Gastrocnemius medialis (tissue), 4 donors: ENCODE measurements at places on chromosomes 12 and 14.

- peaks cover 8% of the 10 kb centered on the region for H3K4me1 ChIP-seq
- no peak overlapping the region for H3K4me3 ChIP-seq
- no peak overlapping the region for H3K27ac ChIP-seq
These were observed 29.7 kb downstream of the ESRRB start for GRCh38 chr14:76405627-76406026.

DNA sequence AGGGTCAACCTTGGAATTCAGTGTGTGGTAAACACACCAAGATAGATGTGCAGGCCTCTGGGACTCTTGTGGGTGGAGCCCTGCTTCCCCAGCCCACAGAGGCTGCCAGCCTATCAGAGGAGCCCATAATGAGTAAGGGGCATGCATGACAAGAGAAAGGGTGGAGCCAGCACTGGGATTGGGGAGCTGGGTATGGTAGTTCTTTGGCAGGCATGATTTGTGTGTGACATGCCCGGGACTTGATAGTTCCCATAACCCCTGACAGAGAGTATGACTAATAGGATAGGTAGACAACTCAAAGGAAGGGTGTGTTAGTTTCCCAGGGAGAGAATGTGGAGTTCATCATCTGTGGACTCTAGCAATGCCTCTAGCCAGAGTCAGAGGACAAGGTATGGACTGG is 143.0 kb downstream of the EMP1 start:
- no peaks in the 10 kb centered on the region for H3K36me3 ChIP-seq
- H3K27me3 ChIP-seq: no peaks in the 10 kb centered on the region
- no peak for DNase-seq
- H3K4me1 ChIP-seq: no peaks in the 10 kb centered on the region
- H3K27ac ChIP-seq: no peak overlapping the region
- no peak overlapping the region for H3K4me3 ChIP-seq

GRCh38 chr14:69612014-69612782 is 802 bp downstream of the SUSD6 start:
- peak overlapping the region; percentile 99 for H3K27ac ChIP-seq
- no peaks in the 10 kb centered on the region for H3K36me3 ChIP-seq
- DNase-seq: no peak
- peak overlapping the region; percentile 66 for H3K4me3 ChIP-seq
- no peaks in the 10 kb centered on the region for H3K27me3 ChIP-seq

DNA sequence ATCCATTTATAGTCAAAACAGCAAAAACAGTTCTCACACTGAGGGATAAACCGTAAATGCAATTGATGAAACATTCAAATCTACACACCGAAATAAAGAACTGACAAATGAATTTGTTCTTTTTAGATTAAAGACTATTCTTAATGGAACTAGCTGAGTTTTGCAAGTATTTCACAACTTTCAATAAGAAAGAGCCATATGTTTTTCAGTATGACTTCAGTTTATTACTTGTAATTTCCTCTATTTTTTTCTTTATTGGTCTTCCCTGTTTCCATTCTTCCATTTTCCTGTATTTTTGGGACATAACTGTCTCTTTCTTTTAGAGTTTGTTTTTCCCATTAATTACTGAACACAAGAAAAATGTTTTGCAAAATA is 4.3 kb downstream of the BCAT1 start:
- no peaks in the 10 kb centered on the region for H3K36me3 ChIP-seq
- no peak overlapping the region for H3K27ac ChIP-seq
- DNase-seq: no peak
- H3K27me3 ChIP-seq: peaks cover 17% of the 10 kb centered on the region

DNA sequence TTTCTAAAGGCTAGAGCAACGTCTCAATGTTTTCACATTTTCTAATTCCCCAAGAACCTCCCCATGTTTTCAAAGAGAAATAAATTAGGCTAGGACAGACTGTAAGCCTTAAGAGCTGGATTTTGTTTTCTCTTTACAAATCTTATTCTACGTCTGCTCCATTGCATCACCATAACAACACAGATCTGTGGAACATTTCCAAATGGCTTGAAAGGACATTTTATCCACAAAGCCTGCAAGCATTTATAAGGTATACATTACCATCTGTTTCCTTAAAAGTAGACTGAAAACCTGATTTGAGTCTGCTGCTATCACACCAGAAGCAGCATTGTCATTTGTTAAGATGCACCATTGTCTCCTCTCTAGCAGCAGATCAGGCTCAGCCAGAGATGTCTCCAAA is 115.3 kb upstream of the PLEKHA5 start:
- H3K27me3 ChIP-seq: no peaks in the 10 kb centered on the region
- no peaks in the 10 kb centered on the region for H3K4me1 ChIP-seq
- no peak for DNase-seq
- H3K36me3 ChIP-seq: no peaks in the 10 kb centered on the region

- H3K27me3 ChIP-seq: no peaks in the 10 kb centered on the region
- H3K4me3 ChIP-seq: no peak overlapping the region
- H3K4me1 ChIP-seq: no peaks in the 10 kb centered on the region
- H3K36me3 ChIP-seq: no peaks in the 10 kb centered on the region
These were observed 69.8 kb downstream of the CCDC92 start for GRCh38 chr12:123902821-123903220.

- no peak overlapping the region for H3K4me3 ChIP-seq
- no peak overlapping the region for H3K27ac ChIP-seq
- DNase-seq: no peak
- peaks cover 33% of the 10 kb centered on the region for H3K36me3 ChIP-seq
- H3K4me1 ChIP-seq: no peaks in the 10 kb centered on the region
These were observed 31.3 kb downstream of the RILPL1 start for GRCh38 chr12:123502163-123502704.

DNA sequence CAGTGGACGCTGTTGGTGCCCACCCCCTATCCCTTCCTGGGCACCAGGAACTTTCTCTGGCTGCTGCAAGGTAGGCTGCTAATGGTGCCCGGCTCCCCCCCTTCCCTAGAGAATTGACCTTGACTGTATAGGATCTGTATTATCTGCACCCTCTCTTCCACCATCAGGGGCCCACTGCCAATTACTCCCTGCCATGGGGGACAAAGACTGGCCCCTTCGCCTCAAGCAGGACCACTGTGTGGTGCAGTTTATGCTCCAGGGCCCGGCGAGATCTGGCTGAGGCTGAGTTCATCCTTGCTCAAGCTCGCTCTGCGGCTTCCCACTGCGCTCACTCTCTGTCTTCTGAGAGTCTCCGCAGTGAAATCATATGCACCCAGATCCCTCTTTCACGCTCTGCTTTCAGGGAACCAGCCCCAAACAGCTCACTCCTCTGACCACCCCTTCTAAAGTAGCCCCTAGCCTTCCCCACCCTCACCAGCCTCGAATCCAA is 95.2 kb downstream of the LGMN start:
- H3K4me3 ChIP-seq: no peak overlapping the region
- DNase-seq: no peak
- no peaks in the 10 kb centered on the region for H3K4me1 ChIP-seq
- H3K36me3 ChIP-seq: no peaks in the 10 kb centered on the region
- no peaks in the 10 kb centered on the region for H3K27me3 ChIP-seq
- H3K27ac ChIP-seq: peak overlapping the region; percentile 38

GRCh38 chr14:81341370-81341769 is 58.8 kb downstream of the STON2 start:
- no peak overlapping the region for H3K27ac ChIP-seq
- no peak for DNase-seq
- peaks cover 9% of the 10 kb centered on the region for H3K4me1 ChIP-seq
- H3K27me3 ChIP-seq: no peaks in the 10 kb centered on the region

DNA sequence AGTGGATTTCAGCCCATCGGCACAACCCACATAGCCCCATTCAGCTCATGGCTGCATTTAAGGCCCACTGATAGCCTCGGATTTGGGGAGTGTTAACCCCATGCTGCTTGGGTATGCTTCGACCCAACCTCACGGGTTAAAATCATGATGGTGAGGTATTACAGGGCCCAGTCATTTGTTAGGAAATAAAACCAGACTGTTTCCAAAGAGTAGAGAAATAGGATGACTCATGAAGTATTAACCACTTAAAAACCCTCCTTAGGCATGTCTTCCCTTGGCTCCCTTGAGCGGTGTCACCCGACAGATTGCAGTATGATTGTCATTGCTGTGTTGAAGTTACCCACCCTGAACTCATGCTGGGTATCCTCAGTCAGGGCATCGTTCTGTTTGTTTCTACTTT is 289.1 kb downstream of the CACNA1C start:
- H3K4me1 ChIP-seq: peaks cover 30% of the 10 kb centered on the region
- peak; percentile 55 for DNase-seq

DNA sequence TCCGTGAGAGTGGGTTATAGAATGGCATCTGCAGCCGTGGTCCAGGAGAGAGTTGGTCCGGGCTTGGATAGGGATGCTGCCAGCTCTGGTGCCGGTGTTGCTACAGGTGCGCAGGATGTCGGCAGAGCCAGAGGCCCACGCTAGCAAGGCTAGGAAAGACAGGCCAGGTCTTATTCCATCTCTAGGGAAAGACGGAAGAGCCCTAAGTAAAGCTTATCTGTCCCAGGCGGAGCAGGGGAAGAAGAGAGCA is 485 bp upstream of the PSME1 start:
- H3K27ac ChIP-seq: peak overlapping the region; percentile 95
- H3K36me3 ChIP-seq: peaks cover 18% of the 10 kb centered on the region
- H3K27me3 ChIP-seq: no peaks in the 10 kb centered on the region
- DNase-seq: no peak
- peak overlapping the region; percentile 88 for H3K4me3 ChIP-seq
- H3K4me1 ChIP-seq: peaks cover 72% of the 10 kb centered on the region

DNA sequence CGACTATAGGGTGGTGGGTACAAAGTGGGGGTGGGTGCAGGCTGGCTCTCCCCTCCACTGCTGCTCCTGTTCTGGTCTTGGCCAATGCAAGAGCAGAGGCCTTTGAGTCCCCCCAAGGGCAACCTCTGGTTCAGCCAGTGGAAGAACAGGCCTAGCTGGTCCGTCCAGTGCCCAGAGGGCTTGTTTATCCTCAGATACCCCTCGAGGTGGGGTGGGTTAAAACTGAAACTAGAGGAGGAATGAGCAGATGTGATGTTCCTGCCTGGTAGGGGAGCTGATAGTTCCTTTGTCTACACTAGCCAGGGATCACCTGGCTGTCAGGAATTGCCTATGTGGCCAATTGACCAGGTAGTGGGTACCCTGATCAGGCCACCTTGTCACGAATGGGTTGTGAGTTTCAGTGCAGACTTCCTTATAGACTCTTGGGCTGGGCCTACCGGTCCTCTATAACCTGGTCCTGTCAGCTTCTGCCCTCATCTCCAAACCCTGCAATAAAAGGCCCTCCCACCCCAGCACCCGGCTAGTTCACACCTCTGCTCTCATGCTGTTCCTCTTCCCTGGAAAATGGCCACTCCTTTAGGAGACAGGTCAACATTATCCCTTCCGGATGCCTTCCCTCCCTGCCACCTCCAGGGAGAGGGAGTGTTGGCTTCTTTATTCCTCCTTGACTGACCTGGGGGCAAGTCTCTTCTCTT is 10.7 kb upstream of the HSP90AA1 start:
- DNase-seq: no peak
- peaks cover 7% of the 10 kb centered on the region for H3K4me1 ChIP-seq
- H3K4me3 ChIP-seq: no peak overlapping the region
- no peaks in the 10 kb centered on the region for H3K36me3 ChIP-seq

DNA sequence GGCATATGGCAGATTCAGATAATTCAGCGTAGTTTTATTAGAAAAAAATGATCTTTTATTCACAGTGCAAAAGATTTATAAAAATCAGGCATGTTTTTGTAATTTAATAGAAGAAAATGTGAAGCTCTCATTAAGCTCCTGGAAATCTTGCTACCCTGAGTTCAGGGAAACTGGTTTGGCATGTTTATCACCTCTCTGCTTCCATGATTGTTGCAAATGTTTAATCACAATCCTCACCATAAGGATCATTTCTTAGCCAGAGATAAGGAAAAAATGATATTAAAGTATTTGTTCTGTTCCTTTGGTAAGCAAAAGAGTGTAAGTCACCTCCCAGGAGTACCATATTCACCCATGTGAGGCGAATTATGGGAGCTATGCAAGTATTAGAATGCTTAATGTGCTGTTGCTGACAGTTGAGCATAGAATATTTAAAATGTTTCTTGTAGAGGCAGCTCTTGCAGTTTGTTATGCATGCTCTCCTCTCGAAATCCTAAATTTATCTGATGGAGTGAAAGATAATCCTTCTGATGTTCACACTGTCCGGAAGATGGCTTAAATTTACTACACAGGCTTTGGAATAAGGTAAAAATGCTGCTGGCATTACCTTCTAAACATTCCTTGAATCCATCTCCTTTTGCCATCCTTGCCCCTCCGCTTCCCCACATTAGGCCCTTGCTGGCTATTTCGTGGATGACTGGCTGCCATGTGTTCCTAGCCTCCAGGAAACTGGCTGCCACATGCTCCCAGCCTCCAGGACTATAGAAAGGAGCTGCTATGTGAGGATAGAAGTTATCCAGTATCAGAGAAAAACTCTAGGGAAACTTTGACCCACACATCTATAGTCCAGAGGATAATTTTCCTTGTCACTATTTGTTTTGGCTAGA is 115.8 kb upstream of the CCDC198 start:
- H3K4me3 ChIP-seq: no peak overlapping the region
- H3K27me3 ChIP-seq: no peaks in the 10 kb centered on the region
- no peaks in the 10 kb centered on the region for H3K4me1 ChIP-seq
- no peaks in the 10 kb centered on the region for H3K36me3 ChIP-seq
- H3K27ac ChIP-seq: no peak overlapping the region

- no peak overlapping the region for H3K27ac ChIP-seq
- H3K27me3 ChIP-seq: no peaks in the 10 kb centered on the region
- no peaks in the 10 kb centered on the region for H3K4me1 ChIP-seq
- H3K36me3 ChIP-seq: no peaks in the 10 kb centered on the region
- no peak overlapping the region for H3K4me3 ChIP-seq
These were observed 487.1 kb downstream of the NELL2 start for GRCh38 chr12:44389038-44389437.

- peak overlapping the region; percentile 66 for H3K27ac ChIP-seq
- DNase-seq: no peak
- no peaks in the 10 kb centered on the region for H3K36me3 ChIP-seq
These were observed 573 bp downstream of the CKB start for GRCh38 chr14:103521951-103522563.

- DNase-seq: no peak
- no peak overlapping the region for H3K27ac ChIP-seq
- H3K36me3 ChIP-seq: no peaks in the 10 kb centered on the region
- peaks cover 28% of the 10 kb centered on the region for H3K4me1 ChIP-seq
These were observed 1.9 kb downstream of the CACNB3 start for GRCh38 chr12:48819986-48820725.
